ENCODE measurements at places on chromosomes 7 and 10. TPM values are rescaled to one million over a fixed set of nuclear protein-coding genes. Genes with fewer than 3 reads are reported as not detected.

DNA sequence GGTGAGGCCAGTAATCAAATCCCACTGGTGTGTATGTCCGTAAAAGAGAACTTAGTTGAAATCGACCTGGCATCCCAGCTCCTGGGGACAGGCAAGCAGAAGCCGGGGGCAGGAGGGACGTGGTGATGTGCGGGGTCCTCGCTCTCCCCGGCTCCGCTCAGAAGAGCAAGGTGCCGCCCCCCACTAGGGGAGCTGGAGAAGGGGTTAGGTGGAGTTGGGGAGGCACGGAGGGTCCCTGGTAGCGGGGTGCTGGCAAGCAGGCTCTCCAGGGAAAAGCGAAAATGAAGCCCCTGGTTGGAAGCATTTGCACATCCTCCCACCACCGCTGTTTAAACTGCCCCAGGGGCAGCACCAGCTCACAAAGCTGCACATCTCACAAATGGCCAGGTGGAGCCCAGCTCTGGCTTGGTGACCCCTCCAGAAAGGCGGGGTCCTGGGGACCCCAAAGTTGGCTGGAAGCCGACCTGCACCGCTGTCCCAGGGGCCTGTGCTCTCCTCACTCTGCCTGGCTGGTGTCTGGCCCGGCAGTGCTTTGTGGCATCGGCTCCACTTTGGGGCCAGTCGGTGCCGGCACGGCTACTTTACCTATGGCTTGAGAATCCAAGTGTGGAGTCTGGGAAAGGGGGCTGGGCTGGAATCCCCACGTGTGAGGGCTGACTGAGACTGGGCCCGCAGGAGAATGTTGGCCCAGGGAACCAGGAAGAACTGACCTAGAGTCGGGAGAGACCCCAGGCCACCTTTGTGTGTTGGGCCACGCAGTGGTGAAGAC lies 2.9 kb upstream of the CFAP46 start:
- DNase-seq = peak; percentile 52

LGI1 gene
- 3.3 TPM for total RNA-seq

SP4 gene
- 6.2 TPM for total RNA-seq

CYP26C1 gene
- not detected for total RNA-seq

- no peak for DNase-seq
These were observed 371.9 kb downstream of the LRRTM3 start for GRCh38 chr10:67297637-67298181.

CTTNBP2 gene
- 11.1 TPM for total RNA-seq

- DNase-seq = peak; percentile 50
These were observed 126.1 kb upstream of the PPP2R2D start for GRCh38 chr10:131774681-131775085.

AMPH gene
- total RNA-seq = 4.3 TPM

DNA sequence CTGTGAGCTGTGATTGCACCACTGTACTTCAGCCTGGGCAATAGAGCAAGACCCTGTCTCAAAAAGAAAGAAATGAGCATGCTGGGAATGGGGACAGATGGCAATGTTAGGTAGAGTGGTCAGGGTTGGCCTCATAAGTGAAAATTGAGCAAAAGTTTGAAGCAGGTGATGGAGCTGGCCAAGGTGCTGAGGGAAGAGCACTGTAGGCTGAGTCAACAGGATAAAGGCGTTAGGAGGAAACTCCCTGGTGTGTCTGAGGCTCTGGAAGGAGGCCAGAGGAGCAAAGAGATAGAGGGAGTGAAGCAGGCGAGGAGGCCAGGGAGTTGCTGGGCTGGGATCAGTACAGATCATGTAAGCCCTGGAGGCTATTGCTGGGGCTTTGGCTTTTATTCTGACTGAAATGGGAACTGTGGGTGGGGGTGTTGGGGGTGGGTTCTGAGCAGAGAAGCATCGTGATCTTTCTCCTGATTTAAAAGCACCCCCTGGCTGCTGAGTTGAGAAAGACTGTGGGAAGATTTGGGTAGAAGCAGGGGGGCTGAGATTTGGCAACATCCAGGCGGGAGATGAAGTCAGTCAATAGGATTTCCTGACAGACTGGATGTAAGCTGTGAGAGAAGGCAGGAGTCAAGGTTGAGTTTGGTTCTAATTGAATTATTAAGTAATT lies 52.5 kb upstream of the VKORC1L1 start:
- no peak for DNase-seq

DNA sequence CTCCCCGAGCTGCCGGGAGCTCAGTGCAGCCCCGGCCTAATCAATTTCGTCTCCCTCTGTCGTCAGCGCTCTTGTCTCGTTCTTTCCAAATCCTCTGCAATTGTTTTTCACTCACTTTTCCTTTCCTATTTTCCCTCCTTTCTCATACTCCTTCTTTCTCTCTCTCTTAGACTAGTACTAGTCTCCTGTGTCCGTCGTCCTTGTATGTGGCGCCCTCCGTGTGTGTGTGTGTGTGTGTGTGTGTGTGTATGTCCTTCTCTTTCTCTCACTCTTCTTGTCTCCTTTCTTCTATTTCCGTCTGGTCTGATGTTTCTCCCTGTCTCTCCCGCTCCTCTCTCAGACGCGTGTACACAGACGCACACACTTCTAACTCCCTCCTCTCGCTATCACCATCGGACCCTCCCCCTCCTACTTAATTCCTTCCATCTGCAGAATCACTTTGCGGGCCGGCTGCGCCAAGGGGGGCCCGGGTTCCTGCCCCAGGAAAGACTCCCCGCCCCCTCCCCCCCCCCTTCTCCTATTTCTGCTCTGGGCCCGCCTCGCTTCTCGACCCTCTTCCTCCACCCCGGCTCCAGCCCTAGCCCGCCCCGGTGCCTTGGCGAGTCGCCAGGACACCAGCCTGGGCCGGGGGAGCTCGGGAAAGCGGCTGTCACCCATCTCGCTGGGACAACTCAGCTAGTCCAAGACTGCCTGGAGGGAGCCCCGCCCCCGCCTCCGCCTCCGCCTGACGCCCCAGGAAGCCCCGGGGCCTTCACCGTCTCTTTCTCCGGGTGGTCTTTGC lies 743 bp upstream of the ZCCHC24 start:
- DNase-seq = peak; percentile 91

DNA sequence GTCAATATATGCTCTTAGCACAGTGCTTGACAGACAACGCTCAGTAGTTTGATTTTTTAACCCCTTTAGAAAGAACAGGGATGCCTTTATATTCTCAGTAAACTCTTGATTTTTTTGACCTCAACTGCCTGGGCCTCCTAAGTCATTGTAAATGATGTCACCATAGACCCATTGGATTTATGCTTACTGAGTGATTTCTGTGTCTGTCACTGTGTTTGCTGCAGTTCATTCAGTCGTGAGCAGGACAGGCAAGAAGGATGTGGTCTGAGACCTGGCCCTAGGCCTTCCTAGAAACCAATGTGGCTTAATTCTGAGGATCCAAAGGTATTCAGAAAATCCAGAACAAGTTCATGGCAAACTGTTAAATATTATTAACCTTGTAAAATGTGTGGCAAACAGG lies 868.1 kb downstream of the XPNPEP1 start:
- DNase-seq = no peak

DNA sequence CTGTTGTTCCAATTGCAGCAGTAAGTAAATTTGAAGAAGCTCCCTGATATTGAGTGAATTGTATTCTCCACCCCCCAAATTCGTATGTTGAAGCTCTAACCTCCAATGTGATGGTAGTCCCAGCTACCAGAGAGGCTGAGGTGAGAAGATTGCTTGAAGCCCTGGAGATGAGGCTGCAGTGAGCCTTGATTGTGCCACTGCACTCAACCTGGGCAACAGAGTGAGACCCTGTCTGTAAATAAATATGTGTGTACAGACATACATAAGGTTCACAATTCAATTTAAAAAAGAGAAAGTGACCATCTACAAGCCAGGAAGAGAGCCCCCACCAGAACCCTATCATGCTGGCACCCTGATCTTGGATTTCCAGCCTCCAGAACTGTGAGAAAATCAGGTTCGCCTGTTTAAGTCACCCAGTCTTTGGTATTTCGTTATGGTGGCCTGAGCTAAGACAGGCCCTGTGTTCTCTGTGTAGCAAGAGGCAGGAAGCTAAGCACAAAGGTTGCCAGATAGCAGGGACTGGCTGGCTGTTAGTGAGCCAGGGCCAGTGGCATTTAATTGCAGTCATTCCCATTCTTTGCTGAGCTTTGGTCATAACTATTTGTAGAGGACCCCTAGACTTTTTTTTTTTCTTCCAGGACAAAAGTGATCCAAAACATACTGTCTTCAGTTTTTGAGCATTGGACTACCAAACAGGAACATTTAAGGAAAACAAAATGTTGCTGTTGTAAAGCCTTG lies 45.6 kb downstream of the AUTS2 start:
- no peak for DNase-seq

GRCh38 chr10:86413046-86413728 lies 46.6 kb upstream of the GRID1 start:
- no peak for DNase-seq

GRCh38 chr10:14425034-14425433 lies 94.3 kb upstream of the FRMD4A start:
- no peak for DNase-seq

- DNase-seq = no peak
These were observed 3.5 kb upstream of the HBP1 start for GRCh38 chr7:107165341-107165740.

HOXA6 gene
- 4.3 TPM for total RNA-seq

DNA sequence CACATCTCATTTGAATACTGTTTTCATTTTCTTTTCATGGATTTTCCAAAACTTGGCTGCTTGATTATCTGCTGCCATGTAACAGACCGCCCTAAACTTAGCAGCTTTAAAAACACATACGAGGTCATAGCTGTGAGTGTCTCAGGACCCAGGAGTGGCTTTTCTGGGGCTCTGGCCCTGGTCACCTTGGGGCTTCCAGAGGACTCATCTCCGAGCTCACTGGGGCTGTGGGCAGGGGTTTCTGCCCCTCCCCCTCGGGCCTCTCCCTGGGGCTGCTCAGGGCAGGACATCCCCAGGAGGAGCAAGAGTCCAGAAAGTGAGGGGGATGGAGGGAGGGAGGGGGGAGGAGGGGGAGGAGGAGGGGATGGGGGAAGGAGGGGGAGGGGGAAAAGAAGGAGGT lies 77.0 kb downstream of the NKX6-2 start:
- peak; percentile 40 for DNase-seq

DNA sequence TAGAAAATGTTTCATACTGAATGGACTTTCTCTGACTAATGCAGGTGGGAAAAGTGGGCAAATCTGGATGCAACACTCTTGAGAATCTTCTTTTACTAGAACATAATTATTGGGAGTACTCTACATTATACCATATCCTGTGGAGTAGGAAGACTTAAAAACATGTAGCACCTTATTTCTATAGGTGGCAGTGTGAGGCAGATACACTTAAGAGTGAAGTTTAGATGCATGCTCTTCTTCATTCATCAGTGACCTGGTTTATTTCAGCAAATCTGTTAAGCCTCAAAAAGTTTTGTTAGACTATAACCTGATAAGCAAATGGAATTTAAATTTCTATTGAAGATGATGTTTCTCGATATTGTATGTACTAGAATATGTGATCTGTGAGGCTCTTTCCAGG lies 1087.1 kb upstream of the LRRN3 start:
- DNase-seq = no peak

- DNase-seq = no peak
These were observed 232.4 kb upstream of the RHOBTB1 start for GRCh38 chr10:61176424-61176823.

SCART1 gene
- total RNA-seq = 2.9 TPM

GRCh38 chr10:62728479-62728878 lies 76.0 kb upstream of the ADO start:
- no peak for DNase-seq

SLC25A28 gene
- total RNA-seq = 25.7 TPM

DNA sequence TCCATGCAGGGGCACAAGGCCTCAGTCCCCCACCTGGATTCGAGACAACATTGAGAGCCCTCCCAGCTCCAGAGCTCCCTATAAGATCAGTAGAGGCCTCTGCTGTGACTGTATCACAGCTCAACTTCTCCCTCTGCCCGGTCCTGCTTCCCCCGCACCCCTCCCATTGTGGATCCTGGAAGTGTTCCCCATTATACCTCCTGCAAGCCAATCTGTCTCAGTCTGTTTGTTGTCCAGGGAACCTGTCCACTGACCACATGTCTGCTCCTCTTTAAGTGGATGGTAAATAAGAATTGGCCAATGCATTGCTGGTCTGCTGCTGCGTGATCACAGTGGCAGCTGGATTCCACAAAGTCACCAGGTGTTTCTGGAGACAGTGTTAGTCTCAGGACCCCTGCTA lies 259.7 kb upstream of the HABP2 start:
- no peak for DNase-seq

DNA sequence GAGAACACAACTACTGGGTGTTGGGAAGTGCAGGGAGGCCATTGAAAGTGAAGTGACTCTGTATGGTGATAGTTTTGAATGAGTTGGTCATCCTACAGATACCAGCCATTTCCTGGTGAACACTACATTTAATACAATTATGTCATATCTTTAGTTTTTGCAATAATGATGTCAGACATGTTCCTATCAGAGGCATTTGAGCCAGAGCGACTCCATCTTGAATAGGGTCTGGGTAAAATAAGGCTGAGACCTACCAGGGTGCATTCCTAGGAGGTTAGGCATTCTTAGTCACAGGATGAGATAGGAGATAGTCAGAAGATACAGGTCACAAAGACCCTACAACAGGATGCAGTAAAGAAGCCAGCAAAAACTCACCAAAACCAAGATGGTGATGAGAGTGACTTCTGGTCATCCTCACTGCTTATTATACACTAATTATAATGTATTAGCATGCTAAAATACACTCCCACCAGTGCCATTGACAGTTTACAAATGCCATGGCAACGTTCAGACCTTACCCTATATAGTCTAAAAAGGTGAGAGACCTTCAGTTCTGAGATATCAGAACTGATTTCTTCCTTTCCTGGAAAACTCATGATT lies 28.2 kb downstream of the ADK start:
- no peak for DNase-seq

DNA sequence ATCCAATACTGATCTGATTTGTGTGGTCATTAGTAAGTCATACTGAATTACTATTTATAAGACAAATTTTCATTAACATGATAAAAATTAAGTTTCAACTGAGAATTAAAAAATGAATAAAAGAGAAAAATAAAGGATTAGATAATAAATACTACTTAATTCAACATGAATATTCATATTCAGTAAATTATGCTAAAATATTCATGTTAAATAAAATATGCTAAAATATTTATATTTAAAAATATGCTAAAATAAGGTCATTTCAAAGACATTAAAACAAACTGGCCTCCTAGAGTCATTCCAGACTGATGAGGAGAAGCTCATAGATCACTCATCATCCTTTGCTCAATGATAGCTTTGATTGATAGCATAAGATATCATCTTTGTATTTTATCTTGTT lies 16.7 kb upstream of the TMEM106B start:
- DNase-seq = no peak

DNA sequence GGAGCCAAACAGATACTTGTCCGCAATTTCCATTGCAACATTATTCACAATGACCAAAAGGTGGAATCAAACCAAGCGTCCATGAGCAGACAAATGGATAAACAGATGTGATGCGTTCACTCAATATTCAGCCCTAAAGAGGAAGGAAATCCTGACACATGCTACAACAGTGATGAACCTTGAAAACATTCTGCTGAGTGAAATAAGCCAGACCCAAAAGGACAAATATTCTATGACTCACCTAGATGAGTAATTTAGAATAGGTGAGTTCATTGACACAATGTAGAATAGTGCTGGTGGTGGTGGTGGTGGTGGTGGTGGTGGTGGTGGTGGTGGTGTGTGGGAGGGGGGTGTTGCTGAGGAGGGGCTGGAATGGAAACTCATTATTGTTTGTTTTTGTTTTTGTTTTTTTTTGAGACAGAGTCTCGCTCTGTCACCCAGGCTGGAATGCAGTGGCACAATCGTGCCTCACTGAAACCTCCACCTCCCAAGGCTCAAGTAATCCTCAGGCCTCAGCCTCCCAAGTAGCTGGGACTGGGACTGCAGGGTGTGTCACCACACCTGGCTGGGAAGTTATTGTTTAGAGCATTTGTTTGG lies 28.6 kb downstream of the SMKR1 start:
- no peak for DNase-seq

GRCh38 chr7:133115596-133115995 lies 33.7 kb upstream of the CHCHD3 start:
- no peak for DNase-seq

SERPINE1 gene
- 14.1 TPM for total RNA-seq

C10orf53 gene
- not detected for total RNA-seq

All from sigmoid colon (tissue), 7 donors.